Cardiac septum (tissue), 1 donor: ENCODE measurements at places on chromosomes 12 and 14. TPM values are rescaled to one million over a fixed set of nuclear protein-coding genes. Genes with fewer than 3 reads are reported as not detected.

Gene GPR65
- total RNA-seq: 0.57 TPM

DNA sequence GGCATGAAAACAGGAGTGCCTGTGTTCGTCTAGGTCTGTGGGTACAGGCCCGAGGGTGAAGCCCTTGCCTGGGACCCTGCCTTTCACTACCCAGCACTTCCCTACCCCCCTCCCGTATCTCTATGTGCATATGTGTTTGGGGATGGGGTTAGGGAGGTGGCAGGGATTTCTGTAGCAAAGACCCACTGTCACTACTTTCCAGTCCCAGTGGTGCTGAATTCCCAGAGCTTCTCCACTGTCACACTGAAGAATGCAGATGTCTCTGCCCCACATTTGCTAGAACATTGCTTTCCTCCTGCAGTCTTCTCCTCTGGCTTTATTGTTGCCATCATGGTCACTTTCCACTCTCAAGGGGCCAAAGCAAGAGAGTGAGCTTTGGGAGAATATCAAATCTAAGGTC, 203.9 kb downstream of the MYRFL start:
- DNase-seq: no peak

DNA sequence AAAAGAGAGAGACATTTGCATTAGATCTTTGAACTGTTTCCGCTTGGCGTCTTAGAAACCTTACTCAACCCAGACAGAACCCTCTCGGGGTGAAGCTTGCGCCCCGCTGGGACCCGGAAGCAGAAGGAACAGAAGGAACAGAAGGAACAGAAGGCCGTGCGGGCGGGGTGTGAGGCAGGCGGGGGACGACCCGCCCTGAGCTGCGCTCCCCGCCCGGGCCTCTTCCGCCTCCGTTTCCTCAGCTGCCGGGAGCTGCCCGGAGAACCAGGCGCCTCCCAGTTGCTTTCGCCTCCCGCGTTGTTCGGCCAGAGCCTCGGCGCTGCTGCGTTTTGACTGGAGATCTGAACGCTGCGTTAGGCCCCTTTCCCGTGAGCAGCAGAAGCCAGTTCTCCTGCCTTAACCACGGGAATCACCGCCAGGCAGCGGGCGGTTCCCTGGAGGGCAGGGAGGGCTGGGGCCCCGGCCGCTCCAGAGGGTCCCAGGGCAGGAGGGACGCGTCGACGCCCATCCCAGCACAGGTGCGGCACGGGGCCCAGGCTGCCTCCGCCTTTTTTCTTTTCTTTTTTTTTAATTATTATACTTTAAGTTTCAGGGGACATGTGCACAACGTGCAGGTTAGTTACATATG, 19.3 kb upstream of the MMP17 start:
- no peak for DNase-seq

Gene DPPA3
- total RNA-seq: not detected

Gene FAM90A1
- not detected for total RNA-seq

DNA sequence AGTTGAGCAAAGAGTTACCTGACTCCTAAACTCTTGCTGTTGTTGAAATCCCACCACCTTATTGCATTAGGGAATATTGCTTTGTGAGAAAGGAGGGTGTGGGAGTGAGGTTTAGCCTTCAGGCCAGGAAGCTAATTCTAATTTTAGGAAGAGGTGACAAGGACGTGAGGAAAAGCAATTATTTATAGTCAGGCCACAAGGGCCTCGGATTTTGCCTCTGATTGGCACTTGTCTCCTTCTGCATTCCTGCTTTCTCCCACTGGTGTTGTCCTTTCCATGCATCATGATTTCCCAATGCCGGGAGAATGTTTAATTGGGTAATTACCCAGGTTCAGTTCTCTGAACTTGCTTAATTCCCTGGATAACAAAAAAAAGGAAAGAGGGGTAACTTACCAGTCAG, 37.9 kb upstream of the SLC38A2 start:
- DNase-seq: no peak
